Vagina (tissue), 2 donors: ENCODE measurements at places on chromosomes 1 and 21.

GRCh38 chr1:198678301-198678836, 39.5 kb downstream of the PTPRC start:
- H3K27me3 ChIP-seq, result no peaks in the 10 kb centered on the region
- no peaks in the 10 kb centered on the region for H3K4me1 ChIP-seq
- H3K27ac ChIP-seq, result no peak overlapping the region
- H3K4me3 ChIP-seq, result no peak overlapping the region
- H3K36me3 ChIP-seq, result no peaks in the 10 kb centered on the region

DNA sequence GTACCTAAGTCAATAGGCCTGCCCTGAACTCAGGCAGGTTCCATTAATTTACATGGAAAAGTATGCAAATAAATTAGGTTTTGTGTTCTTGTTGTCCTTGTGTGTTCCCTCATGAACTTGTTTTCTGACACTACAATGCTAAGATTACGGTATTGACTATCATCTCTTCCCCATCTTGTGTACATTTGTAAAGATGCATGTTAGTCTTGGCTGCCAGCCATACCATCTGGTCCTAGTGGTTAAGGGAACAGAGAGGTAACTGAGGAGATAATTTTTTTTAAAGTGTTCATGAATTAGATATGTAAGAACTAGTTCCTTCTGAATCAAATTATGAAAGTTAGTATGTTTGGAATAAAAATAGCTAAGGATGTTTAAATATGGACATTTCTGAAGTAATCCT, 167.6 kb upstream of the ADAMTS5 start:
- H3K4me1 ChIP-seq, result no peaks in the 10 kb centered on the region
- no peaks in the 10 kb centered on the region for H3K36me3 ChIP-seq
- H3K27me3 ChIP-seq, result no peaks in the 10 kb centered on the region
- H3K4me3 ChIP-seq, result no peak overlapping the region

- no peak overlapping the region for H3K27ac ChIP-seq
- no peaks in the 10 kb centered on the region for H3K36me3 ChIP-seq
- H3K4me3 ChIP-seq, result no peak overlapping the region
- H3K4me1 ChIP-seq, result no peaks in the 10 kb centered on the region
- no peak for DNase-seq
Measured at GRCh38 chr1:167987174-167987573, 50.3 kb upstream of the MPC2 start.

GRCh38 chr1:181135815-181136737, 47.6 kb downstream of the IER5 start:
- H3K27ac ChIP-seq, result peak overlapping the region; percentile 76
- no peaks in the 10 kb centered on the region for H3K36me3 ChIP-seq
- no peaks in the 10 kb centered on the region for H3K27me3 ChIP-seq
- peaks cover 36% of the 10 kb centered on the region for H3K4me1 ChIP-seq

- H3K4me3 ChIP-seq, result no peak overlapping the region
- no peaks in the 10 kb centered on the region for H3K36me3 ChIP-seq
- no peak overlapping the region for H3K27ac ChIP-seq
- H3K4me1 ChIP-seq, result peaks cover 24% of the 10 kb centered on the region
- no peaks in the 10 kb centered on the region for H3K27me3 ChIP-seq
- no peak for DNase-seq
Measured at GRCh38 chr21:41630249-41630648, 122.3 kb upstream of the TMPRSS2 start.

DNA sequence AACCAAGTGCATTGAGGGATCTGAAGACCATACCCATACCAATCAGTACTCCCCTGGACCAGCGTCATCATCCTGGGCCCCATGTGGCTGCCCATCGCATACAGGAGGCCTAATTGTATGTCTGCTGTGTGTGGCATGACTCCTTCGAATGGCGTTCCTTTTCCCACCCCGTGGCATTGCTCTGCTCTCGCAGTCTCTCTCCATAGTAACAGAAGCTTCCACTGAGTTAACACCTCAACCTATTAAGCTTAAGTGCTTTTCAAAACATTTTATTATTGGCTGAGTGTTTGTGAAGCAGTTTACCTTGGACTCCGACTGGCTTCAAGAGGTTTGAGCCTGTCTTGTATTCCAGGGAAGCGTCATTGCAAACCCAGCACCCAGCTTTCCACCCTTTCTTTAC, 187.1 kb upstream of the LMO4 start:
- no peak overlapping the region for H3K4me3 ChIP-seq
- H3K27ac ChIP-seq, result no peak overlapping the region
- no peaks in the 10 kb centered on the region for H3K36me3 ChIP-seq
- no peak for DNase-seq
- no peaks in the 10 kb centered on the region for H3K27me3 ChIP-seq

GRCh38 chr1:111818081-111818480, 62.4 kb downstream of the DDX20 start:
- no peaks in the 10 kb centered on the region for H3K4me1 ChIP-seq
- no peak for DNase-seq
- H3K4me3 ChIP-seq, result no peak overlapping the region

DNA sequence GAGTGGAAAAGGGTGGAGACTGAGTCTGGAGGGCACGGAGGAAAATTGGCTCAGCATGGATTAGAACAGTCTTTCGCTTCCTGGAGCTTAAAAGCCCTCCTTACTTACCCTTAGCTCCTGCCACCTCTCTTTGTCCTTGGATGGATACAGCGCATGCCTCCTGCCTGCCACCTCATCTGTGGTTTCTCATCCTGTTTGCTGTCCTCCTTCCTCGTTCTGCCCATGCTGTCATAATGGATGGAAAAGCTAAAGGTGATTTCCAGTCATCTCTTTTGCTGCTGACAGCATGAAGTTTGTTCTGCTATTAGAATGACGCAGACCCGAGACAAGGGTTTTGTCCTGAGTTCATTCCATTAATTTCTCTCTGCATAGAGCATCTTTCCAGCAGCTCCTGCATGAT, 425.9 kb downstream of the KIF26B start:
- no peaks in the 10 kb centered on the region for H3K36me3 ChIP-seq
- H3K4me1 ChIP-seq, result no peaks in the 10 kb centered on the region
- no peak overlapping the region for H3K27ac ChIP-seq
- H3K27me3 ChIP-seq, result no peaks in the 10 kb centered on the region
- H3K4me3 ChIP-seq, result no peak overlapping the region

DNA sequence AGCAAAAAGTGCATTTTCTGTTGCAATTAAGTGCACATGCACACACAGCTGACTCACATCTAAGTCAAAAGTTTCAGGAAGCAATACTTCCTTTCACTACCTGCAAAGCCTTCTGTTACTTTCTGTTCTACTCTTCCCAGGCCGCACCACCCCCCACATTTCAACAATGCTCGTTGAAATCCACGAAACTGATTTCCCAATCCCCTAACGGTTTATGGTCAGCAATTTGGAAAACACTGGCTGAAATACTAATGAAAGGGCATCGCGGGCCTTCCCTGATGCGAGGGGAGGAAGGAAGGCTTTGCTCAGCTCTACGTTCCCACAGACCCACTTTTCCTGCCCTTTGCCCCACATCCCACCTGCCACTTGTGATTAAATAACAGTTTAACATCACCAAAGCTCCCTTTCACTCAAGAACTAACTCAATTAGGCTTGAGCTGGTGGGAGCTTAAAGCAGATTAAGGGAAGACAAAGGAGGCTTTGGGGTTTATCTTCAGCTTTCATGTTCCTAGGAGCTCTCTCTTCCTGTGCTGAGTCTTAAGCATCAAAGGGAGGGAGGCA, 243.2 kb upstream of the RAB4A start:
- H3K27me3 ChIP-seq, result no peaks in the 10 kb centered on the region
- no peak for DNase-seq
- H3K27ac ChIP-seq, result peak overlapping the region; percentile 59
- H3K36me3 ChIP-seq, result no peaks in the 10 kb centered on the region
- peaks cover 10% of the 10 kb centered on the region for H3K4me1 ChIP-seq
- H3K4me3 ChIP-seq, result no peak overlapping the region
